ENCODE measurements at places on chromosomes 2 and 18.

DNA sequence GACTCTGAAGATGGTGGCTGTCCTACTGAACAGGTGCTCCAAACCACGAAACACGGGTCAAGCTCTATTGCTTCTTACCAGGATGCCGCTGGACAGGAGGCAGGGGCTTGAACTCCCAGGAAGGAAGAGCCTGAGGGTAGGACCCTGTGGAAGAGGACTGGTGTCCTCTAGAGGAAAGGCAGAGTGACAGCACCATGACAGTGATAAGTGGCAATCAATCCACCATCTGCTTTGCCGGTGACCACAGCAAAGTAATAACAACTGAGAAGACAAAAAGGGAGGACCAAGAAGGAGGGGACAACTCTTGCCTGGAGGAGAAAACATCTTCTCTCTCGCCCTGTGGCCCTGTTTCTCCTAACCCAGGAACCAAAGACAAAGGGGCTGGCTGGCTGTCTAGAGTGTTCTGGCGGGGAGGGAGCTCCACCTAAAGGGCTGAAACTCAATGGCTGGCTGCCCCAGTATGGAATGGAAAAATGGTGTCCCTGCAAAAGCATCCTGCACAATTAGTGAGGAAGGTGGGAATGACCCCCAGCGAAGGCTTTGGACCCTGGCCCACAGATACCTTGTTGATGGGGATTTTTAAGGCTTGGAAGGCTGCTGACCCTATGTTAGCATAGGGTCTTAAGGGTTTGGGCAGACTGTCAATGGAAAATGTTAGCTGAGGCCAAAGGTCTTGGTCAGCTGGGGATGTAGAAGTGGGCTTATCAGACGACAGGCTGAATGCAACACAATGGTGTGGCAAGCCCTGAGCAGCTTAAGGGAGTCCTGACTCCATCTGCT is 35.4 kb downstream of the PROC start:
- no peak for DNase-seq

DNA sequence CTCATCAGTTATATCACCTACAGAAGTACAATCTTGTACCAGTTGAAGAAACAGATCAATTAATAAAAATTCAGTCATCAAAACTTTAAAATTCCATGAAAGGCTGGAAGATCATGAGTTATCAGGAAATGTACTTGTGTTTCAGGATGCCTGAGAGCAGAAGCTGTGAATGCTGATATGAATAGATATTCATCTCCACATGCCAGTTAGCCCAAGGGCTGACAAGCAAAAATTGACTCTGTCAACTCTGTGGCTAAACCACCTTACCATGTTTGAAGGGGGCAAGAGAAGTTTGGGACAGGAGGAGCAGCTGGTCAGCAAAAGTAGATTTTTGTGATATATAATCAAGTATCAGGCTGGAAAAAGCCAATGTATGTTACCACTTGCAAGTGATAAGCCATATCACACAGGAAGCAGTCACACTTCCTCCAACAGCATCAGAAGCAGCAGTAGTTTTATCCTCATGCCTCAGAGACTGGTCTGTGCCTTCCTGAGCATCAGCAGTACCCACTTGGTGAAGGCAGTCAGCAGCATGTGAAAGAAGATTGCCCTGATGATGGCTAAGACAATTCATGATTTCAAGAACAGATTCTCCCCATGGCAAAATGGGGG is 328.2 kb upstream of the CNTNAP5 start:
- no peak for DNase-seq

DNA sequence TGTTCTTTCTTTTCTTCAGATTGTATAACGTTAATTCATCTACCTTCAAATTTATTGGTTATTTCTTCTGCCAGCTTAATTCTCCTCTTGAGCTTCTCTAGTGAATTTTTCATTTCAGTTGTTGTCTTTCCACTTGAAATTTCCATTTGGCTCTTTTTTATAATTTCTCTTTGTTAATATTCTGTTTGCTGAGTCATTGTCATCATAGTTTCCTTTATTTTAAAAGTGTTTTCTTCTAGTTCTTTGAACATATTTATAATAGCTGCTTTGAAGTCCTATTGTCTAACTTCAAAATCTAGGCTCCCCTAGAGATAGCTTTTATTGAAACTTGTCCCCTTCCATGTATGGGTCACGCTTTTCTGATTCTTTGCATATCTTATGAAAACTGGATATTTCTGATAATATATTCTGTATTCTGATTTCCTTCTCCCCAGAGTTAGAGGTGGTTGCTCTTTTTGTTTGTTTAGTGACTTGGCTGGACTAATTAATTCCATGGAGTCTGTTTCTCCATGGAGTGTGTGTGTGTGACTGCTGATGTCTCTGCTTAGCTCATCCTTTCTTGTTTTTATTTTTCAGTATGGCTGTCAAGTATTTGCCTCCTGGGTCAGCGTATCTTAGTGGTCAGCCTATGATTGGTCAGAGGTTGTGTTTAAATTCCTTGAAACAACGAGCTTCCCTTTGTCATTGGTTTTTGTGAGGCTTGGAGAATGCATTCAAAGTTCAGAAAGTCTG is 47.6 kb downstream of the DIS3L2 start:
- no peak for DNase-seq

DNA sequence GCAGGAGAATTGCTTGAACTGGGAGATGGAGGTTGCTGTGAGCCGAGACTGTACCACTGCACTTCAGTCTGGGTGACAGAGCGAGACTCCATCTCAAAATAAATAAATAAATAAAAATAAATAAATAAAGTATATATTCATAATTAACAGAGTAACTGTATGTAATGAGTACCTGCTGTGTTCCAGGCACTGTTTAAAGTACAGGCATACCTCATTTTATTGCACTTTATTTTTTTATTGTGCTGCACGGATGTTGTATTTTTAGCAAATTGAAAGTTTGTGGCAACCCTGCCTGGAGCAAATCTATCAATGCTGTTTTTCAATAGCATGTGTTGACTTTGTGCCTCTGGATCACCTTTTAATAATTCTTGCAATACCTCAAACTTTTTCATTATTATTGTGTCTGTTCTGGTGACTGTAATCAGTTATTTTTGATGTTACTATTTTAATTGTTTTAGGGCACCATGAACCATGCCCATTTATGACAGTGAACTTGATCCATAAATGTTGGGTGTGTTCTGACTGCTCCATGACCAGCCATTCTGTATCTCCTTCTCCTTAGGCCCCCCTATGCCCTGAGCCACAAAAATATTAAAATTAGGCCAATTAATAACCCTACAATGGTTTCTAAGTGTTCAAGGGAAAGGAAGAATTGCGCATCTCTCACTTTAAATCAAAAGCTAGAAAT is 27.5 kb upstream of the CD8A start:
- DNase-seq: no peak

GRCh38 chr2:23452853-23453420 is 68.0 kb downstream of the KLHL29 start:
- no peak for DNase-seq

DNA sequence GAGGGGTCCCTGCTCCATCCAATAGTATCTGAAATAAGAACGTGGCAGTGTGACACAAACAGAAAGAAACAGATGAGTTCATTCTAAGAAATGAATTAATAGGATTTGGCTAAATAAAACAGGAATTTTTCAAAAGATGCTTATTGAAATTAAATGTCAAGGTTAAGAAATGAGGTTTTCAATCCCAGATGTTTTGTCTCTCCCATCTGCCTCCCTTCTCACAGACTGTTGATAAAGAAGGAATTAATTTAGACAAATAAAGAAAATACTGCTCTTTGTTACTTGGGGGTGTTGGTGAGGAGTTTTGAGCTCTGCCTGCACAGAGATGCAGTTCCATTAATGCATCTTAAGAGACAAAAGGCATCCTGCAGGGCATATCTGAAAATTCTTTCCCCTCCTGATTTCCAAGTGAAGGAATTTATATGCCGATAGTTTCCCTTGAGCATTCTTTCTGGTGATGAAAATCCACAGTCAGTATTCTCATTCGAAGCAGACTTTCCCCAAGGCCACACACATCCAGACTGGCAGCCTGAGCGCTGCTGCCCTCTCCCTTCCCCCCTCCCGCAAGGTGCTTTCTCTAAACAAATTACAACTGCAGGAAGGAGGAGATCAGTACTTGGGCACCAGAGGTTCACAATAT is 385.4 kb upstream of the RND3 start:
- no peak for DNase-seq

DNA sequence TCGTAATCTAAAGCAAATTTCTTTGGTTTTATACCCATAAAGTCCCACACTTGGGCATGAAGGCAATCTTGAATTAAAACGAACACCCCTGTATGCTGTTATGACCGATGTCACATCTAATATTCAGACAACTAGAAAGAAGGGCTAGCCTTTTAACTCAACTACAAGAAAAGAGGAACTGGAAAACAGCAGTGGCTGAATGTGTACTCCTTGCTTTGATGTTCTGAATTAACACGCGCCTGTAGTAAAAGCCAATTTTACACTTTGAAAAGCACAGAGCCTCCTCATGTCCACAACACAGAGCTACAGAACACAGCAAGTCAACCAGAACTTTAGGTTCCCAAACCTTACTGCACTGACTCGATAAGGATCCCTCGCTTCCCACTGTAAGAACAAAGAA is 147.6 kb downstream of the HDAC4 start:
- DNase-seq: no peak

- DNase-seq: no peak
Observed at GRCh38 chr18:23682045-23682444, 7.2 kb upstream of the LAMA3 start.

DNA sequence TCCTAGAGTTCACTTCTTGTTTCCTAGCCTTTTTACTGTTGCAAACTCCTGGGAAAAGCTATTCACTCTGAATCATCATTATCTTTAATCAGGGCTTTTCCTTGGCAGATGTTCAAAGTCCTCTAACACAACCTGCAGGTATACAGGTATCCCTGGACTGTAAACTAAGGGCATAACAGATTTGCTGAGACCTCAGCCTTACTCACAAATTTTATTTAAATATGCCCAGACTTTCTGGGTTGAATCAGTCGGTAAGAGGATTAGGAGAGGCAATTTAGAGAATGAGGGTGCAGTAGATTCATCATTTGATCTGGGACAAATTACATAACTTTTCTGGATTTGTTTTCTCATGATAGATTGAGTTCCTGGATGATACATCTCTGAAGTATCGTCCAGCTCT is 217.8 kb upstream of the STON1 start:
- DNase-seq: no peak

- no peak for DNase-seq
Observed at GRCh38 chr18:32299484-32299883, 109.6 kb downstream of the MEP1B start.

GRCh38 chr2:227192491-227192890 is 28.1 kb downstream of the COL4A3 start:
- no peak for DNase-seq

GRCh38 chr2:151766437-151767153 is 32.3 kb upstream of the NEB start:
- no peak for DNase-seq

- no peak for DNase-seq
Observed at GRCh38 chr2:5064687-5065086, 627.5 kb upstream of the SOX11 start.

DNA sequence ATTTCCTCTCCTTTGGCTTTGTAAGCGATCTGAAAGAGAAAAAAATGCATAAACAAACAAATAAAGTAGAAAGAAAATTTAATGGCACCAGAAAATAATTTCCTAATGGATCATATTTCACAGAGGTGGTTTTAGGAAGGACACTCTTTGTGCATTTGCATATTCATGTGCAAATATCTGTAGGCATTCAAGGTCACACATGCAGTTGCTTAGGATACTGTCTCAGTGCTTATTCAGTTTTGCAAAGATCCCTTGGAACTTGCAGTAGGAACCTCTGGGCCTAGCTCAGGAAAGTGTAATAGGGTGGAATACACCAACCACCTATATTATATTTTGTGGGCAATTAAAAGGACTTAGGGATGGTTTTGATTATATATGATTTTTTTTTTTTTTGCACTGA is 54.3 kb downstream of the NEB start:
- DNase-seq: no peak

DNA sequence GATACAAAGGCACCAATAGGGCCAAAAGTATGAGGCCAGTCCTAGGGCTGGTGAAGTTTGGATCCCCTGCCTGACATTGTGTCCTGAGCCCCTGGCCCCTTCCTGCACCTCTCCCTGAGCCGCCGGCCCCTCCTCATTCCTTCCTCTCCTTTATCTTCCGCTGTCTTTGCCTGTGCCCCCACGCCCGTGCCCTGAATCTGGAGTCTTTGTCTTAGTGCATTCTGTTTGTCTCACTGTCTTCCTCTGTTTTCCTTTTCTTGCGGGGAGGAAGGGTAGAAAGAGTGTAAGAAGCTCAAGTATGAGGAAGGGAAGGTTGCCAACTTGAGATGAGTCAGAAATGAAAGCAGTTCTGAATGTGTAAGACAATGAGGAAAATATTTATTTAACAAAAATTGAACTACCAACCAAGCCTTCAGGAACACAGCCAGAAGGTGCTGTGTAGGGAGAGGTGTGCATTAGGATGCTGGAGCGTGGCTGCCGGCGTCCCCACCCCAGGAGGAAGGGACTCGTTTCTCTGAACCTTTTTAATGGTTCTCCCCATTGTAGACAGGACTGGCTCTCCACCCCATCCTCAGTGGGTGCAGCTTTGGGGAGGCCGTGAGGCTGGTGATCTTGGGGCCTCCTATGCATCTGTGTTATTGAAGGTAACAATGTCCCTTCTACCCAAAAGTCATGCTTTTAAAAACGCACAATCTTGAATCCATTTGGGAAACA is 133.1 kb downstream of the NEDD4L start:
- no peak for DNase-seq

GRCh38 chr2:10500601-10501361 is 52.7 kb upstream of the ODC1 start:
- DNase-seq: no peak

- DNase-seq: no peak
Observed at GRCh38 chr2:195622966-195623365, 34.1 kb upstream of the SLC39A10 start.

DNA sequence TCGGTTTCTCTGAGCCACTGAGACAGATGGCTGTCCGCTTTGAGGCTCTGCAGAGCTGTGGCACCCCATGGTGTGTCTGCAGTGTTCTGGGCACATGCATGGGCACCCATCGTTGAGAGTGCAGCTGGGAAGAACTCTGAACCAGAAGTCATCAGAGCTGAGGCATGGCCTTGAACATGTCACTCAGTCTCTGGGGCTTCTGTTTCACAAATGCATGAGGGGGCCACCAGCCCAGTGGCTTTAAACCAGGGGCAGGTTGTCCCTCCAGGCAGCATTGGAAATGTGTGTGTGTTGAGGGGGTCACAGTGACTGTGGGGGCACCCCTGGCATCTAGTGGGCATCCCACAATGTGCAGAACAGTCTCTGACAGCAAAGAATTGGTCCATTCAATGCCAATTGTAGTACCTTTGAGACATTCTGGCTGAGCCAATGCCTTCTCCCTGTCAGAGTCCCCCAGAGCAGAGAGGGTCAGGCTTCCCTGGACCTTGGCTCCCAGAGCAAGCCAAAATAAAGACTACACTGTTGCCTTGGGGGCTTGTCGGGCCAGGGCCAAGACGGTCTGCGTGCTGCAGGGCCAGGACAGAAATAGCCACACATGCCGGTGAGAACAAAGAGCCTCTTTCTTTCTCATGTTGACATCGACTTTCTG is 9.3 kb upstream of the PSMD1 start:
- DNase-seq: no peak

- no peak for DNase-seq
Observed at GRCh38 chr2:220473611-220474010, 846.2 kb downstream of the SLC4A3 start.

GRCh38 chr18:5490753-5491480 is 52.9 kb downstream of the EPB41L3 start:
- no peak for DNase-seq

Measured in cortex of kidney (tissue), 1 donor.